ENCODE measurements at places on chromosomes 6 and 20.

DNA sequence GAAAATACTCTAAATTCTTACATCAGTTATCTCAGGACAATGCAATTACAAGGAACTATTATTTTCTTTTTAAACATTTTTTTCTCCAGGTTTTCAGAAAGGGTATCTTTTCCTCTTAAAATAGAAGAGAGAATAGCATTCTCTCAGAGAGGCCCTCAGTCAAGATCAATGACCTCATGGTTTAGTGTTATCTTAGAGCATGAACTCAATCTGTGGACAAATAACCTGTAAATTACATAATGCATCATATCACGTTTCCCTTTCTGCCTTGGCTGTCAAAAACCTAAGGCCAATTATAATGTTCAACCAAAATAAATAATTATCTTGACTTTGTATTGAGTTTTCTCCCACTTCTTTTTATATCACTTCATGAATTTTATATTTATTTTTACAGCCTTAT is 202.2 kb downstream of the SLC24A3 start:
- DNase-seq = no peak

DNA sequence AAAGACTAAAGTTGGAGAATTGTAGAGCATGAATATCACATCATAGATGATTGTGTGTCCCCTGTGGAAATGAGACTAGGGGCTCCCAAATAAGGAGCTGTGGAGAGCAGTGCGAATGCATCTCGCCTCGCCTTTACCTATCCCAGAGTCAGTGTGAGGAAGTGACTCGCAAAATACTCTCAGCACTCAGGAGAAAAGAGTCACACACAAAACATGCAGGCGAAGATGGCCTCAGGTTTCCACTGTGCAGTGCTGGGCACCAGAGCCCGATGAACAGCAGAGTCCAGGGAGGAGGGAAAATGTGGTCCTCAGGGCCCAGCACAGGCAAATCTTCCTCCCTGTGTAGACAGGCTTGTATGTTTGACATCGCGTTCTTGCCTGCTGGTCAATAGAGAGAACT is 126.5 kb upstream of the AFDN start:
- DNase-seq = no peak

DNA sequence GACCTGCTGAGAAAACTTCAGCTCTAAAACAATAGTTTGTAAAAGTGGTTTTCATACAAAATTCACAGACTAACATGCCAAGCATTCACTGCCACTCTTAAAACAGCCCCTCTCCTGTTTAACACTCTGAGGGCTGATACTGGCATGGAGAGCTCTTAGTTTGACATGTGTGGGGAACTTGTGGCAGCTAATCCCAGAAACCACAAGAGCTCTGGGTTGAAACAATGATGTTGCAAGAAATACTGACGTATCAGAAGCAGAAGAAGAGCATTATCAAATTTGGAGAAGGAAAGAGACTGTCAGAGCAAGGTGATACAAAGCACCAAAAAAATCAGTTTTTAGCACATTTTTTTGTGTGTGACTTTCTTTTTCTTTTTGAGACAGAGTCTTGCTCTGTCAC is 5.1 kb downstream of the BEND3 start:
- no peak for DNase-seq

GRCh38 chr6:156827382-156827781 is 50.2 kb downstream of the ARID1B start:
- no peak for DNase-seq

GRCh38 chr20:43917380-43917779 is 2.7 kb downstream of the TOX2 start:
- no peak for DNase-seq

- no peak for DNase-seq
These were observed 109.5 kb upstream of the SSTR4 start for GRCh38 chr20:22925613-22925983.

- no peak for DNase-seq
These were observed 45.4 kb upstream of the ECI2 start for GRCh38 chr6:4180652-4181255.

- DNase-seq = no peak
These were observed 37.3 kb downstream of the TBPL1 start for GRCh38 chr6:133990321-133990720.

GRCh38 chr6:16872543-16873235 is 111.4 kb upstream of the ATXN1 start:
- no peak for DNase-seq

DNA sequence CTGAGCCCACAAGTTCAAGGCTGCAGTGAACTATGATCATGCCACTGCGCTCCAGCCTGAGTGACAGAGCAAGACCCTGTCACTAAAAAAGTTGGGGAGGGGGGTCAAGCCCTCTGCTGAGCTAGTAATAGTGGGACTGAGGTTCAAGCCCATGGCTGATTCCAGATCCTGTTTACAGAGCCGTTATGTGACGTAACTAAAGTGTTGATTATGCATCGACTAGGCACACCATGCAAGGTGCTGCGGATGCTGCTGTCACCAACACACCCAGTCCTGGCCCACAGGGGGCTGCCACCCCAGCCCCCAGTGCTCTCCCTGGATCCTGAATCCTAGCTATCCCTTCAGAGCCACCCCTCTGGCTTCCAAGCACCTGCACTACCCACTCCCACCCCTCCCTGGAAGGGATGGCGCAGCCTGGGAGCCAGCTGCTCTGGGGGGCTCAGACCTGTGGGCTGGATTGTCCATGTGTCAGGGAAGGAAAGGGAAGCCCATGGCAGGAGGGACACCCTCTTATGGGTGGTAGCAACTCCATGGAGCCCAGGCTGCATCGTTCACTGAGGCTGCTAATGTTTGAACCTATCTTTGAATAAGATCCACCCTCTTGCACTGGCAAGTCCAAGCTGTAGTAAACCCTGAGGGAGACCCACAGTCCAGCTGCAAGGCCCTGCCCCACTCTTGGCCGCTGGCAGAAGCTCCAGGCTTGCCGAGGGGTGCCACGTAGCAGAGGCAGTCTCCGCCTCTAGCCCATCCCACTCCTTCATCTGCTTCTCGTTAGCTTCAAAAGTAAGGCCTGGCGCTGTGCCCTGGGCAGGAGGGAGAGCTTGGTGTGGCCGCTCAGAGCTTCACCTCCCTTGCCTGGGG is 95.0 kb downstream of the SNX5 start:
- DNase-seq = no peak

- DNase-seq = no peak
These were observed 21.2 kb upstream of the ASXL1 start for GRCh38 chr20:32336918-32337347.

DNA sequence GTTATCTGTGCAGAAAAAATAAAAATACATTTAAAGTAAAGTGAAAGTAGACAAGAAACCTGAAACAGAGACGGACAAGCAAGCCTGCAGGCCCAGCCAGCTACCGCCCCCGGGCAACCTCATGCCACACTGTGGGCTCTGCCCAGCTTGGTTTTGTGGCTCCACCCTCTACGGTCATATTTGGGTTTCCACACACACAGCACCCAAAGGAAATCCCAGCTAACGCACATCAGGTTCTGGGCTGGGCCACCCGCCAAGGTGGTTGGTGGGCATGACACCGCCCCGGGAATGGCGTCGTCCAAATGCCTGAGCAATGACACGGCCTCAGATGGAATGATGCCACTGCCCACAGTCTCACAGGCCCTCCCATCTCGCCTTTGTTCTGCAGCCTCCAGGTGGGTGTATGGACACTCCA is 22.9 kb downstream of the FAM110A start:
- DNase-seq = no peak

- no peak for DNase-seq
These were observed 230.8 kb downstream of the EYA2 start for GRCh38 chr20:47125508-47125757.

Measured in stimulated activated CD8-positive, alpha-beta memory T cell treated with anti-CD3 and anti-CD28 coated beads, Interleukin-7, amount 100 ng/mL, for 1 hour (primary cell).